Left renal cortex interstitium (tissue), 4 donors: ENCODE measurements at places on chromosomes 11 and 22. TPM values are rescaled to one million over a fixed set of nuclear protein-coding genes. Genes with fewer than 3 reads are reported as not detected.

- no peak for DNase-seq
Observed at GRCh38 chr11:96079691-96080090, 155.8 kb upstream of the MTMR2 start.

DNA sequence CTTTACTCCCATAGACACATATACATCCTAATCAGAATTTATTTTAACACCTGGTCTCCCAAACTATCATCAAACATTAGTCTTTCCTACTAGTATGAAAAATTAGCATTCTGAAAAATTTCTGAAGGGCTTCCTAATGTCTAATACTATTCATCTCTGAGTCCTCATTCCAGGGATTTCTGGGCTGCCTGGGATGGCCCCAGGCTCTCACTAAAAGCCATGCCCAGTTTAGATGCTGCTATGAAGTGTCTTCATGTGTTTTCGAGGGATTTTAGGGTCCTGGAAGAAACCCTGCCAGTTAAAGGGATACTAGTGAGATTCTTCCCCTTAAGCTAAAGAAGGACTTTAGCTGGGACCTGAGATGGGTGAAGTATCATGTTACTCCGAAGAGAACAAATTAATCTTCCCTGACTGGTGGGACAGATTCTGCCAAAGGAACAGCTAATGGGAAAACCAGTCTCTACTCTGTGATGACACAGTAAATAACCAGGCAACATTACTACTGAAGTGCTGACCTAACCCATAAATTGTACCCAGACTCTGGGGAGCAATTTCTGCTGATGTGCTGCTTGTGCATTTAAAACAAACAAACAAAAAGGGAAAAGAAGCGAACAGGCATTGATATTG lies 342.6 kb downstream of the SOX6 start:
- no peak for DNase-seq

DNA sequence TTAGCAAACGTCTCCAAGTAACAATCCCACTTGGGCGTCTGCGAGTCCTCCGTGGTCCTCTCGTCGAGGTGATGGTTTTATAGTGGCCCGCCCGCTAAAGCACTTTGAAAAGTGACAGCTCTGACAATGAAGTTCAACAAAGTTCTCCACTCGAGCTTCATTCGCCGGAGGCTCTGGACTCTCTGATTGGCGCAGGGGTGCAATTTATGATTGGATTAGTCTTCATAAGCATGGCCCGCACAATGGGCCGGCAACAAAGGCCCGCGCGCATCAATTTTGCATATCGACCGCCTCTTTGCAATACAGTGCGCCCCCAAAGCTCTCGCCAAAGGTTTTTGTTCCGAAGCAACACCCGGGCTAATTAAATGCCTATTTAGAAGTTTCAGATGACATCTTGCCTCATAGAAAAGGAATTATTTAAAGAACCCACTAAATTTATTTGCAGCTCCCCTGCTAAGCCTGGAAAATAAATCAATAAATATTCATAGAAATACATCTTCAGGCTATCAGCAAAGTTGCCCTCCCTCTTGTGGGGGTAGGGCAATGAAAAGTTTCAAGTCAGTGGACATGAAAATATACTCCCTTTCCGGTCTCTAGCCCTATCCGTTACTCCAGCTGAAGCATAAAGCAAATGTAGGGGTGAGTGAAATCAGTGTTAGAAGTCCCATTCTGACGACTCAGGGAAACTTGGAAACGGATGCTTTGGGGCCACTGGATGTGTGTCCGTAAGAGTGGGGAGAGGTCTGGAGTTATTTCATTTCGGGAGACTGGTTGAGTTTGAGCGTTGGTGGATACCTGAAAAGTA lies at the start of gene DBX1:
DBX1 (minus strand) TSS at position 51 of the 805 bp plus-strand sequence. CDS start 151 bp downstream, outside the sequence.
- DNase-seq, result no peak

- DNase-seq, result no peak
Observed at GRCh38 chr11:26974996-26975395, 18.9 kb upstream of the FIBIN start.

- no peak for DNase-seq
Observed at GRCh38 chr11:112200252-112200651, 24.9 kb downstream of the BCO2 start.

GRCh38 chr11:123797541-123797940 lies 8.6 kb downstream of the OR6M1 start:
- no peak for DNase-seq

DNA sequence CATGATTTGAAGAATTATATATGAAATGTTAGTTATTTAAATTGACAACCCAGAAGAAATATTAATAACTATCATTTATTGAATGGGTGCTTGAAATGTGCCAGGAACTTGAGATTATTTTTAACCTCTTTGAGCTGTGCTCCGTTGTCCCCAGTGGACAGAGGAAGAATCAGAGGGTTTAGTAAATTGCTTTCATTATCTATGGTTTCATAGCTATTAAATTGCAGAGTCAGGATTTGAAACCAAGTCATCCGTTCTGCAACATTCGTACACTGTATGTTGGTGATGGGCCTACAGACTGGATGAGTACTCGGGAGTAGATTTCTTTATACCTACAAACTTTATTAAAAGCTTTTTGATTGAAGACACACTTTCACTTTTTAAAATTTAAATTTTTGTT lies 4.9 kb downstream of the HSD17B12 start:
- no peak for DNase-seq

- no peak for DNase-seq
Observed at GRCh38 chr11:84626256-84626655, 1000.9 kb downstream of the DLG2 start.

DNA sequence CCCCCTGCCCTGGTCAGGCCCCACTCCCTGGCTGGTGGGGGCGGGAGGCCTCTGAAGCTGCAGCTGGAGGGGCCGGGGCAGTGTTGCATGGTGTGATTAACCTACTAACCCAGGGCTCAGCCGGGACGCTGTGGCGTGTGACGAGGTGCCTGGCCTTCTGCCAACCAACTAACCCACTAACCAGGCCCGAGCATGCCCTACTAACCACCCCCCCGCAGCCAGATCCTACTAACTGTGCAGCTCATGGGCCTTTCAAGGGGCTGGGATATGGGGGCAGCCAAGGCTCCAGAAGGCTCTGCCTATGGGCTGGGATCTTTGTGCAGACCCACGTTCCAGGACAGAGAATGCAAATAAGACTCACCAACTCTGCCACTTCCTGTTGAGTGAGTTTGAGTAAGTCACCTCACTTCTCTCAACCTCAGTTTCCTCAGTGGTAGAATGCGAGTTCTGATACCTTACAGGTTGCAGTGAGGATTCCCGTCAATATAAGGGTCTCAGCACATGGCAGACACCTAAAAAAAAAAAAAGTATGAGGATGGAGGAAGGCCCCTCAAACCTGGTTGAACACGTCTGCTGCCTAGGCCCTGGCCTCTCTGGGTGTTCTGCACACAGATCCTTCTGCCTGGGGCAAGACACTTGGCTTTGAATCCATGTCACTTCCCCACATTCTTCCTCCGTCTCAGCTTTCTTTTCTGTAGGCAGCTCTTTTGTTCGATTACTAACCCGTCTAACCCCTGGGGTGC lies 14.1 kb downstream of the MIAT start:
- no peak for DNase-seq

GRCh38 chr11:74566146-74566960 lies 26.0 kb upstream of the POLD3 start:
- no peak for DNase-seq

SIK2 gene
- polyA plus RNA-seq, result 18.7 TPM

SMTN gene
- 30.5 TPM for polyA plus RNA-seq

FOLH1 gene
- 23.4 TPM for polyA plus RNA-seq
